ENCODE measurements at places on chromosomes 7 and 10.
A peak's percentile ranks its signal among the peaks of the same experiment; 100 is the strongest.

GRCh38 chr10:21403256-21404015 lies 122.0 kb downstream of the SKIDA1 start:
- DNase-seq, result no peak

DNA sequence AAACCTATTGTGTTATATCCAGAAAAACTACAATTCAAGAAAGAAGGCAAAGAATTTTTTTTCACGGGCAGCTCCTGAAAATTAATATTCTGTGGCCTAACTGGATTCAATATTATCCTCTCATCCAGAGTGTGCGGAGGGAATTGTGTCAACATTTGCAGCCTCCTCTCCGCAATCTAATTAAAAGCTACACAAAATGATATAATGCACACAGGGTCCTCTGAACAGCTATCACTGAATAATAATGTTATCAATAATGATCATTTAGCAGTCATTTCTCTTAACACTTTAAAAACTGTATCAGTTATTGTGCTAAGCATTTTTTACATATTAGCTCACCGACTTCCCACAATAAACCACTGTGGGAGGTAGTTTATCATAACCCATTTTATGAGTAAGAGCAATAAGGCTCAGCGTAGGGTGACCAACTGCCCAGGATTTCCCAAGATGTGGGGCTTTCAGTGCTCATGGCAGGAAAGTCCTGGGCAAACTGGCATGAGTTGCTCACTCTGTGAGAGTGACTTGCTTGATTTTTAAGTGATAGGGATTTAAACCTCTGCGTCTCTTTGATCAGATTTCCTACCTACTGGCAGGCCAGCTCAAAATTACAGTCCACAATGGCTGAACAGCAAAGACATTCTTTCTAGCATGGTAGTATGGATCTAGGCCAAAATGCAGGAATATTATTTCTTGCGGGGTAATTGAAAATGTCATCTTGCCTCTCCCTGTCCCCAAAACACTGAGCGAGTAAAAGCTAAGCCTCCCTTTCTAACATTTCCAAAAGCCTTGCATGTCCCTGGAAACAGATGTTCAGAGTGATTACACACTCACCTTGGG lies 65.7 kb downstream of the AOAH start:
- DNase-seq, result no peak

DNA sequence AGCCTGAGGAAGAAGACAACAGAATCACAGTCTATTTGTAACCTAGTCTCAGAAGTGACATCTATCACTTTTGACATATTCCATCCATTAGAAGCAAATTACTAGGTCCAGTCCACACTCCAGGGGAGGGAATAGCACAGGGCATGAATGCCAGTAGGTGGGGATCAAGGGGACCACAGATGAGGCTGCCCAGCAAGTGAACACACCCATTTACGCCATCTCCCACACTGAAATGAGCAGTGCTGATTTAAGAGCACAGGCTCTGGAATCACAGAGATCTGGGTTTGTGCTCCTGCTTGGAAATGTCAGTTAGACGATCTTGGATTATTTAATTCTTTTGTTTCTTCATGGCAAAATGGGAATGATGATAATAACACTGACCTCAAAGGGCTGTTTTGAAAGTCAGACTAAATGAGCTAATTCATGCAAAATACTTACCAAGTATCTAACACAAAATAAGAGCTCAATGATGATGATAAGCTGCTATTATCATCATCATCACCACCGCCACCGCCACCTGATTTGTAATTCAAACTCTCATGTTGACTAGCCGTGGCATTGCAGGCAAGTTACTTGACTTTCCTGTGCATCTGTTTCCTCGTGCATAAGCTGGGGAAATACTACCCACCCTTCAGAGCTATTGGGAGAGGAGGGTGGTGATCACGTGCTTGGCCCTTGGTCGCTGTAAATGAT lies 138.9 kb upstream of the KLF14 start:
- no peak for DNase-seq

- DNase-seq, result no peak
These were observed 34.0 kb upstream of the CYTH3 start for GRCh38 chr7:6306471-6306870.

- DNase-seq, result no peak
These were observed 270.6 kb downstream of the TWIST1 start for GRCh38 chr7:18846765-18847215.

DNA sequence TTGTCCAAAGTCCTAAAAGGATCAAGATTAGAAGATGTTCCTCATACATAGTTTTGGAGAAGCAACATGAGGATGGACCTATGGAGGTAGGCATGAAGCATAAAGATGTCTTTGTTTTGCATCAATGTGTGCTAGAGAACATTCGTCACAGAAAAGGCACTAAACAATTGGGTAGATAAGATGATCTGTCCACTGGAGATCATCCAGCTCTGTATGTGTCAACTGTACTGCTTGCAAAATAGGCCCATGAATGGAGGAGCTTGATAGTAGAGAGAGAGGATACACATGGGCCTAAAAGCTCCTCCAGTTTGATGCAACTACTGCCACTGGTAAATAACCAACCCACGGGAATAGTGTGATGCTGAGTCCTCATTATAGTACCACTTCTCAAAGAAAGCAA lies 286.4 kb upstream of the HGF start:
- DNase-seq, result no peak

DNA sequence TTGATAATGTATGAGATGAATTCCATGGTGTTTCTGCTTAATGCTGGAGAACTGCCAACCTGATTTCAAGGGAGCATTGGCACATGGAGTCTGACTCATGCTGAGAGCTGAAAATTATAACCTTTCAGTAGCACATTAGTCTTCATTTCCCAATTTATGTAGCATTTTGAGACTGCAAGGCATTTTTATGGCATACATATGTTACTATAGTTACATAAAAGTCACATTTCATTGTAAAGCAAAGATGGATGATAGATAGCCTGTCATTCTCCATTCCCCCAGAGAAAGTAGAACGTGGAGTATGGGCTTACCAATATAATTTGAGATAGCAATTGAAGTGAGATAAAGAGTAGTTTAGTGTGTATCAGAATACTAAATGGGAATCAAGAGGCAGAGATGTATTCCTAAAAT lies 103.1 kb downstream of the SLC16A9 start:
- DNase-seq, result no peak

GRCh38 chr7:117124591-117125220 lies 171.4 kb downstream of the ST7 start:
- DNase-seq, result peak; percentile 71

GRCh38 chr7:115359119-115359518 lies 437.2 kb downstream of the MDFIC start:
- no peak for DNase-seq

DNA sequence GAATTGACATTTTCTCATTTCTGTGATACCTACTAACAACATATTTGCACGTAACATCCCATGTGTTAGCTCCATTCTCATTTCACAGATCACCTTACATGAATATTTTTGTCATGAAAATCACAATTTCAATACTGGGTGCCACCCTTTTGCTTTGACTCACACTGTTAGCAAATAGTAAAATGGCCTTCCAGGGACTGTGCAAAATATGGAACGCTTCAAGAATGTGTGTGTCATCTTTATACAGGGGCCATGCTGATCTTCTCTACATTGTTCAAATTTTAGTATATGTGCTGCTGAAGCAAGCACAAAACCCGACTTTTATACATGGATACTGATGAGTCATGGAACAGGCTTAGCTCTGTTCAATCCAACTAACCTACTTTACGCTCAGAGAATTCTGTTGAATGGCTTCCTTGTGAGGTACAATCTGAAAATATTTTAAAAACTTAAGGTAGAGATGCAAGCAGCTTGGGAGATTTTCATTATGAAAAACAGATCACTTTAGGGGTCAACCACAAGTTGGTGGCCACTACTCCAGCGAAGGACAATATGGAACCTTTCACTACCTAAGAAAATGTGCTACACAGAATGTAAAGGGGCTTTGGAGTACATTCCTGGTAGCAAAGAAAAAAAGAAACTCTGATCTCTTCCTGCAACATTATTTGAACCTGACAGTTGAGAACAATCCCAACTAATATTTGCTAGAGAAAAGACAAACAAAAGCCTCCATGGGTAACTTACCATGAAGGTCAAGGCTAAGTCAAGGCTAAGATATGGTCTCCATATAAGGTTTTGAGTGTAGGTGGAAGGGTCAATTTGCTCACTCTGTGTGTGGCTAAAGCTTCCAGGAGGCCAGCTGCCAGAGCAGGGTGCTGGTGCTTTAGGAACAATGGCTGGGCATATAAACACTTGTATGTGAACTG lies 11.9 kb downstream of the ANKRD26 start:
- no peak for DNase-seq

DNA sequence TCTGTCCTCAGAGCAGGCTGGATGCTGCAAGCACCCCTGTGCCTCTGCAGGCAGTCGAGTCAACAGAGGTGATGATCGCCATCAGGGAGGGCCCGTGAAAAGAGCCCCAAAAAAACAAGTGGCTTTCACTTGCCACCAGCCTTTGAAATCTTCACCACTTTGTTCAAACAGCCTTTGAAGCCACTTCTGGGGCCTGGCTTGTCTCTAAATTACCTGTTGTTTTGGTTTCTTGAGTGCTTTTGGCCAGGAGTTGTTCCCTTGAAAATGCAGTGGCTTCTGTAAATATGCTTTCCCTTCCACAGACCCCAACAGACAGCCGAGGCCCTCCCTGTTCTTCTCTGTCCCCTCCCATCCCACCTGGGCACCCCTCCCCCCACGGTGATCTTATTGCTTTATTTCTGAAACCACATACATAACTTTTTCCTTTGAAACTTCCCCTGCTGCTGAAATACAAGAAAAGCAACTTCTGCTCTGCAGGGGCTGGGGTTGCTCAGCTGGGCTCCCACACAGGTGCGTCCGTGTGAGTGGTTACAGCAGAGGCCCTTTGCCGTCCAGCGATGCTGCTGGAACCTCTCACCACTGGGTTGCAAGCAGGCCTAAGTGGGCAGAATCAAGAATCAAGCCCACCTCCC lies 283.8 kb upstream of the SHH start:
- DNase-seq, result no peak

DNA sequence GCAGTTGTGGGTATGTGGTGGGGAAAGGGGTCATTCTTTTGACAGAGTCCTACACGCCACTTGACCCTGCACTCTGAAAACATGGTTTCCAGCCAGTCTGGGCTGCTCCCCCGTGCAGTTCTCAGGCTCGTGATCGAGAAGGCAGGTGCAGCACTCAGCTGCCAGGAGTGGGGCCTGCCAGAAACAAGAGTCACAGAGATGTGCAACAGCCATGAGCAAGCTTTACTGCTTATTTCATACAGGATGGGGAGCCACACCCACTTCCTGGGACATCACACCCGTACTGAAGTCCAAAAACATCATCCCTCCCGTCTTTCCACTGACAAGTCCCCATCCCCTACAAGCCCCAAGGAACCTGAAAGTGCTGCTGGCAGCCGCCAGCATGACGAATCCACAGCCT lies 9.3 kb downstream of the ATG9B start:
- no peak for DNase-seq

GRCh38 chr10:104170610-104171254 lies 48.8 kb downstream of the SFR1 start:
- no peak for DNase-seq

DNA sequence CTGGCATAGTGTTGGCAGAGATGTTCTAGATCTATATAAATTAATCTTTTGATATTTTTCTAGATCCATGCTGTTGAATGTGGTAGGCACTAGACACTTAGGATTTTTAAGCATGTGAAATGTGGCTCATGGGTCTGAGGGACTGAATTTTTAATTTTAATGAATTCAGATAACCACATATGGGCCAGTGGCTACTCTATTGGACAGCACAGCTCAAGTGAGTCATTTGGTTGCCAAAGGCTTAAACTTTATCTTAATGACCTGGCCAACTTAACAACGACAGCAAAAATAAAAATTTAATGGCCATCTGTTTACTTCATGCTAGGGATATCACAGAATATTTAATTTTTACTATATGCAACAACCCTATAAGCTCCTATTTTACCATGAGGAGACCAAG lies 61.4 kb downstream of the CDK14 start:
- no peak for DNase-seq

GRCh38 chr7:33973231-33974015 lies 68.1 kb downstream of the BMPER start:
- DNase-seq, result no peak

- DNase-seq, result peak; percentile 10
These were observed 13.1 kb downstream of the AVPI1 start for GRCh38 chr10:97673736-97674525.

GRCh38 chr7:123682690-123683089 lies 27.0 kb downstream of the LMOD2 start:
- DNase-seq, result no peak

DNA sequence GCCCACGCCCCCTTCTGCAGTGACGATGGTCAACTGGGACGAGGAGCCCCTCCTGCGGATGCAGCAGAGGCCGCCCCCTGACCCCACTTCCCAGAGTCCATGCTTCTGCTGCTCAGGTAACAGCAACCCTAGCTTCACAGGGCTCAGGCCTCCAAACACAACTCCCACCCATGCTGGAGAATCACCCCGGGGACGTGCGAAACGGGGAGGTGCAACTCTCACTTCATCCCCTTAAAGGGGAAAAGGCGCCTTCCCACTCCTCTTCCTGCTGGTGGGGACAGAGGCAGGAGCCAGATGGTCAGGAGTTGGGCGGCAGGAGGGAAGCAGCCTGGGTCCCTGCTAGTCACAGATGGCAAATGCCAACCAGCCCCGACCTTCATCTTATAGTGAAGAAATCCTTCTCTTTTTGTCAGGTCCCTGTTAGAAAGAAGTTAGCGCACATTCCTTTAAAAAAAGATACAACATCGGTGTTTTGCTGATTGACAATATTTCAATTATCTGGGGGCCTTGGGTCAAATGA lies 155.4 kb downstream of the DIP2C start:
- DNase-seq, result no peak

GRCh38 chr10:78782441-78782840 lies 286.3 kb upstream of the ZMIZ1 start:
- DNase-seq, result no peak

DNA sequence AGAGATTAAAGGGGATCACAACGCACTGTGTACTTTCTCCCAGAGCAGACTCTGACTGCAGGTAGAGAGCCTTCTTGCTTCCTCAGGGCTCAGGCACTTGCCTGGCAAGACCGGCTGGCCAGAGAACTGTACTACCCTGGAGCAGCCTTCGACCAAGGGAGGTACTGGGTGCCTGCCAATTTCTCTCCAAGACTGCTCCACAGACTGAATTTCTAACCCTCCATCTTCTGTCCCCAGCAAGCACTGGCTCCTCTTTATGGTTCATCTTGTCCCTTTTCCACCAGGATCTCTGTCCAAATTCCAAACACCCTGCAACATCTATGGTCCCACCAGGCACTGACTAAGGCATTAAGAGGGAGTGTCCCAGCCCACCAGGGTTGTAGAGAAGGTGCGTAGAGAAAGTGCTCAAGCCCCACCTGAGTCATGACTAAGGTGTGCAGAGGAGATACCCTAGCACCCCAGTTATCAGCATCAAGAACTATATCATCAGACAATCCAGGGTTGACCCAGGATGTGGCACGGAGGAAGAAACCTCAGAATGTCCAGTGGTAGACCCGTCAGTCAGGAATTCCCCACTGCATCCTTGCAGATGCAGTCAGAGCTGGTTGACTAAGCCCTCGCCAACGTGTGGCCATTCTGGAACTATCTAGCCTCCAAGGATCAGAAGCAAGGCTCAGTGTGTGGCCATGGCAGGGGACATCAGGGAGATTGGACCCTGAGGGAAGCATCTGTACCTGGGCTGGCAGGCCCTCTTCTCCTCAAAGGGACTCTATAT lies 60.9 kb upstream of the CAMK2B start:
- DNase-seq, result no peak

- DNase-seq, result no peak
These were observed 166.4 kb downstream of the PPP1R17 start for GRCh38 chr7:31853380-31853779.

Data from stimulated activated CD4-positive, alpha-beta T cell treated with anti-CD3 and anti-CD28 coated beads, Interleukin-2, amount 100 ng/mL, for 24 hours (primary cell).